Esophagus squamous epithelium (tissue), 5 donors: ENCODE measurements at places on chromosomes 5 and 9.

DNA sequence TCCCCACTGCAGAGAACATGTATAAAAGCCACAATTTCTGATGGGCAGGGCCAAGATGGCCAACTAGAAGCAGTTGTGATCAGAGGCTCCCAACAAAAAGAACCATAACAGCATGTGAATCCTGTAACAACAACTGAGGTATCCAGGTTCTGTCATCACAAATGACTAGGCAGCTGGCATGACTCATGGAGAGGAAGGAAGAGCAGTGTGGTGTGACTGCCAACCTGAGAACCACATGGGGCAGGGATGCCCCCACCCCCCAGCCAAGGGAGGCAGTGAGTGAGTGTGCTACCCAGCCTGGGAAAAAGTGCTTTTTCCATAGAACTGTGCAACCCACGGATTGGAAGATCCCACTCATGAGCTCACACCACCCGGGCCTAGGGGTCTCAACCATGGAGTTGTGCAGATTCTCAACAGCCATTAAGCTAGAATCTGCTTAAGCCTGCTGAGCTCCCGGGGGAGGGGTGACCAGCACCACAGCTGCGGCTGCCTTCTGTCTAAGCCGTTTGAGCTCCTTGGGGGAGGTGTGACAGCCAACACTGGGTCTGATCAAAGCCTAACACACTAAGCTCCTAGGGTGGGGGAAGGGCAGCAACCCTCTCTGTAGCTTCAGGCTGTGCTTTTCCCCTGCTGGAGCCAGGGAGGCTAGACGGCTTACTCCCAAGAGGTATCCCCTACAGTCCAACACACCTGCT lies 80.1 kb upstream of the DMAC1 start:
- no peak for DNase-seq

- no peak for DNase-seq
Measured at GRCh38 chr5:32531885-32532520, 53.4 kb upstream of the SUB1 start.

DNA sequence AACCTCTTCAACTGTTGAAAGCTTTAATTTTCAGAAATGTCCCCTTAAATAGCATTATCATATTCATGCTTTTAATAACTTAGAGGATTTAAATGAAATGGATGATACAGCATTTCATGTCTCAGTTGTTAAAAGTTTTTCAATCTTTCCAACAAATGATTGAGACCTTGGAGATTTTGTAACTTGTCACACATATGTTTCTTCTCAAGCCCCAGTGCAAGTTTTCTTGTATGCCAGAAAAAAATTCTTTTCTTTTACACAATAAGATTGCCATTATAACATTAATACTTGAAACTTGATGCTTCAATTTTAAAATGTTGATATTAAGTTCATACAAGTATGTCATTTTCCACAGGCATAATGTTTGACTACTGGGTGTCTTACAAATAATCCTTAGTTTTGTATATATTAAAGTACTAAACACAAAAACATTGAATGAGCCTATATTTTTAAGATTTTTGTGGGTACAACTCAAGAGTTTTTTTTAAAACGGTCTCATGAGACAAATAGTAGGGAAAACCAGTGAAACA lies 124.5 kb downstream of the AGTPBP1 start:
- no peak for DNase-seq

DNA sequence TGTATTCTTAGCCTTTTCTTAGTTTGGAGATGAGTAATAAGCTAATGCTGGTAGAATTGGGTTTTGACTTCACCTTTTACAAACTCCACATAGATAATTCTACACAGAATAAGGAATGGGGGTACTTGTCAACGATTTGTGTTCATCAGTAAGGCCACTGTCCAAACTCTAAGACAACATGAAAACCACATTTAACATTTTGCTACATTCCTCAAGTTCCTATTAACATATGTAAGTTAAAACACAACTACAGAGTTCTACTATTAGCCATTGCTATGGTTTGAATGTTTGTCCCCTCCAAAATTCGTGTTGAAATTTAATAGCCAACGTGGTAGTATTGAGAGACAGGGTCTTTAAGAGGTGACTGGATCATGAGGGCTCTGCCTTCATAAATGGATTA lies 31.9 kb downstream of the MEIKIN start:
- no peak for DNase-seq

DNA sequence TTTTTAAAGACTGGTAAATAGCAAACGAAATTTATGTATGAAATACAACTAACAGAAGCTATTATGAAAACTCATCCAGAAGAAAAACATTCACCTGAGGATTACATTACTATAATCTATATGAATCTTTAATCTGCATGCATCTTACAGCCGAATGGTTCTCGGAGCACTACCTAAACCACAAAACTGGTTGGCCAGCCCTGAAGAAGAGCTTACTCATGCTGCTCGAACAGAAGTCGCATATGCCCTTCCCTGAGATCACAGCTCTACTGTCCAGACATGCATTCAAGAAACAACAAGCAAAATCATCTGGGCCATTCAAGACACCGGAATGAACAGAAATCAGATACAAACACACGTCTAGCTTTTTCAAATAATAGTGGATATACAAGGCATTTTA lies 931.0 kb upstream of the DMAC1 start:
- DNase-seq: no peak
